CD14-positive monocyte (primary cell): ENCODE measurements at places on chromosomes 6 and 20. TPM values are rescaled to one million over a fixed set of nuclear protein-coding genes. Genes with fewer than 3 reads are reported as not detected.

The MTO1 gene
- polyA plus RNA-seq: 14.4 TPM

The LAMA2 gene
- polyA plus RNA-seq: 0.17 TPM in 1 of 2 replicates, not detected in the other

The CAGE1 gene
- polyA plus RNA-seq: not detected

DNA sequence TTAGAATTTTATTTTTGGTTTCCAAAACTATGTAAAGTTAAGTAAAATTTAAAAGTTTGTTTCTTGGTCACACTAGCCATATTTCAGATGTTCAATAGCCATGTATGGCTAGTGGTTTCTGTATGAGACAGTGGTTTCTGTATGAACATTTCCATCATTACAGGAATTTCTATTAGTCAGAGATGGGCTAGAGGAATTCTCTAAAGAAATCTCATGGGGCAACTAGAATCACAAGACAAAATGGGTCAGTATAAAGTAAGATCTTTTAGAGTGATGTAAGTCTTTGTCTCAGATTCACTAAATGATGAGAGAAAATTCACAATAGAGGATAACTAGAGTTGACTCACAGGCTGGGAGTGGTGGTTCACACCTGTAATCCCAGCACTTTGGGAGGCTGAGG, 149.0 kb downstream of the FUT9 start:
- DNase-seq: no peak

GRCh38 chr6:42938987-42939809, 9.9 kb downstream of the CNPY3 start:
- no peak for DNase-seq

DNA sequence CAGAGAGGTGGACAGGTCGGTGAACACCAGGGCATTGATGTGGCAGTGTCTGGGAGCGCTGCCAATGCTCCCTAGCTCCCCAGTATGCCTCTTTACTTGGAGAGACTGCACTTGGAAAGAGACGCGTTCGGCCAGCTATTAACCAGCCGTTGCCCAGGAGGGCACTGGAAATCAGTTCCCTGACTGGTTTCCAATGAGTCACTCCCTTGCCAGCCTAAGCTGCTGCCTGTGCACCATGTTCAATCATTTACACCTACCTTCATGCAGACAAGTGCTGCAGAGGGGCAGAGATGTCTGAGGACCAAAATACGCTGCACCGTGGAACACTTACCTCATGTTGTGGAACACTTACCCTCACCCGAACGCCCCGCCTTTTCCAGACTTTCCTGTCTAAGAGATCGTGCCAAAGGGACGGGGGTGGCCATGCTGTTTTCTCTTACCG, 151.6 kb downstream of the SOBP start:
- DNase-seq: no peak

GRCh38 chr6:1789092-1789491, 179.4 kb downstream of the FOXC1 start:
- no peak for DNase-seq

DNA sequence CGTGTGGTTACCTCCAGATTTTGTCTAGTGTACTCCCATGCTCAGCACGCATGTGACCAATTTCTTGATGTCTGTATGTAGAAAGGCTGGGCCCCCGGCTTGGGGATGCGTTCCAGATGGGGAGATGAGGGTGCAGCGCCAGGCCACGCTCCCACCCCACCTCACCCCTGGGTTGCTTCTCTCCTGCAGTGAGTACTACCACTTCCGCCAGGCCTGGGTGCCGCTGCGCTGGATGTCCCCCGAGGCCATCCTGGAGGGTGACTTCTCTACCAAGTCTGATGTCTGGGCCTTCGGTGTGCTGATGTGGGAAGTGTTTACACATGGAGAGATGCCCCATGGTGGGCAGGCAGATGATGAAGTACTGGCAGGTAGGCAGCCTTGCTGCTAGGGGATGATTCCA, 11.5 kb upstream of the SRF start:
- DNase-seq: no peak

DNA sequence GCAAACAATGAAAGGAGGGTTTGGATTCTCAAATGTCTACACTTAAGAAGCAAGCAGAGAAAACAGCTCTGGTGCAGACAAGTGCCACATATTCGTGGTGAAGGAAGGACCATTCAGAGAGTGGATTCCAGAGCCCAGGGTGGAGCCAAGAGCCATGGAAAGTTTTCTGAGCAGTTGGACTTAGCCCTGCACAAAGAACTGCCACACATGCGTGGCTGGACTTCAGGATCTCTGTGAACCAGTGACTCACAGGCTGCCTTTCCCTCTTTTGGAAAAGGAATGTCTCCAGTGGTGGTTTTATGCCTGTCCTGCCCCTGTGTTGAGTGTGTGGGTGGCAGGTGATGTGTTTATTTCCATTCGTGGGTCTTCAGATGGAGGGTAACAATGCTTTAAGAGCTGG, 489.5 kb downstream of the CDH26 start:
- no peak for DNase-seq

DNA sequence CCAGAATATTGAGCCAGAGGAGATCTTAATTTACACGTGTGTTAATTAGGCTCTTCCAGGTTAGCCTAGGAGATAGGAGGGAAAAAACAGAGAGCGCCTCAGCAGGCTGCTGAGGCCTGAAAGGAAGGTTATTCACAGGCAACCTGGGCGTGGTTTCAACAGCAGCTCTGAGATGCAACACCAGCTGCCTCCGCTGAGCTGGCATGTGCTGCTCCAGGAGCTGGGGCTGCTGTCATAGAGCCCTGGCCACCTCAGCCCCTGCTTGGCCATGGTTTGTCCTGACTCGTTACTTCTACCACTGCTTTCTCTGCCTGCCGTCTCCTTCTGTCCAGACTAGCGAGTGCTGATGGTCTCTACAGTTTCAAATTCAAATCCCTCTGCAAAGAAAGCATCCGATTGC, 32.4 kb upstream of the RPP40 start:
- DNase-seq: no peak

The PRKN gene
- 0.11 and 0.21 TPM in 2 replicates for polyA plus RNA-seq

GRCh38 chr6:37783025-37783855, 36.3 kb upstream of the ZFAND3 start:
- no peak for DNase-seq

DNA sequence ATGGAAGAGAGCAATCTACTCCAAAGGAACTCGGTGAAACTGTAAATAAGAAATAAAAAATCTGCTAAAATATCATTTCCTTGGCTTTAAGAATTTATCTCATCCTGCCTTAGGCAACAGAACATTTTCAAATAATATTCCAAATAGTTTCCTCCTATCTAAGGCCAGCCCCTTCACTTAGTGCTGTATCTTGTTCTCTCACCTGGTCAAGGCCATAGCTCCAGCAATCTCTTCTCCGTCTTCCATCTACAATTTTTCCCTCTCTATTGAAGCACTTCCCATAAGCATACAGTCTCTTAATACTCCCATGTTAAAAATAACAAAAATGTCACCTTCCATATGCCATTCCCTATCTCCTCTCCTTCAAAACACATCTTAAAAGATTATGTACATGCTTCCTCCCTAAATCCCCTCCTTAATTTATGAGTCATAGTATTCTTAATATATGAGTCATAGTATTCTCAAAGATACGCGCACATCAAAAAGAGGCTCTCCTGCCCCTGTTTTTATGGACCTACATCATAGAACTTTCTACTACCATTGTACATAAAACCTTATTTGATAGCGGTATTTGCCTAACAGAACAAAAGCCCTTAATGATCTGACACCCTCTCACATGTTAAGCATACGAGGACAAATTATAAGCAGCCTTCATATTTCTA, 146.9 kb downstream of the PDE10A start:
- no peak for DNase-seq

The SMOC2 gene
- polyA plus RNA-seq: not detected

The LY6G5C gene
- 4.8 TPM for polyA plus RNA-seq
